Urothelium cell line (cell line): ENCODE measurements at places on chromosomes 12 and 14.

- no peak for DNase-seq
Measured at GRCh38 chr12:104551313-104551931, 94.7 kb downstream of the CHST11 start.

DNA sequence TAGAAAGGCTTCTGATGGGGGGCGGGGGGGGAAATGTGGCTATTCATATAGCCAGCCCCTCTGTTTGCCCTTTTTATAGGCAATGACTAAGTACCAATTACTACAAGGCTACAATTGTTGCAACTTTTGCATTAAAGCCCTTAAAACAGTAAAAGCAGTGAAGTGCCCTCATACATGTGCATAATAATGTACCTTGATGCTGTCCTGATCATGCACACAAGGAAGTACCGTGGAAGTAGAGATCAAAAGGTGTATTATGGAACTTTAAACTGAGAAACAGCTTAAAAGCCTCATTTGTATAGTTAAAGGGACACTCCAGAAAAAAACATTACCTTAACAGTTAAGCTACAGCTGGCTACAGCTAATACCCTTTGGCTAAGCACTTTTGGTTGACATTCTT is 111.8 kb downstream of the PLEKHG7 start:
- no peak for DNase-seq

DNA sequence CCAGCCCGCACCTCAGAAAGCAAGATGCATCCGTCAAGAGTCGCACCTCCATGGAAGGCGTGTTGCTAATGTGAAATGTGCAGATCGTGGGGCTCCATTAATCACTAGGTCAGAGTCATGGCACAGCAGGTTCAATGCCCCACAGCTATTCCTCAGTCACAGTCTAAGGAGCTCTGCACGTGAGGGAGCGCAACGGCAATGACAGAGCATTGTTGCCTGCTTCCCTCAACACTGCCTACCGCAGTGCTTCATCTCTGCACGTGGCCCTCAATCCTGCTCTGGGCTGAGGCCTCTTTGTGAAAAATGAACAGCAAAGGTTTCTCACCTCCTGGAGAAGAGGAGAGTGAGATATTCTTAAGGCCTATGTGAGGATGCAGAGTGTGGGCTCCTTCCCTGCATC is 995.2 kb upstream of the TMEM132C start:
- DNase-seq: no peak

DNA sequence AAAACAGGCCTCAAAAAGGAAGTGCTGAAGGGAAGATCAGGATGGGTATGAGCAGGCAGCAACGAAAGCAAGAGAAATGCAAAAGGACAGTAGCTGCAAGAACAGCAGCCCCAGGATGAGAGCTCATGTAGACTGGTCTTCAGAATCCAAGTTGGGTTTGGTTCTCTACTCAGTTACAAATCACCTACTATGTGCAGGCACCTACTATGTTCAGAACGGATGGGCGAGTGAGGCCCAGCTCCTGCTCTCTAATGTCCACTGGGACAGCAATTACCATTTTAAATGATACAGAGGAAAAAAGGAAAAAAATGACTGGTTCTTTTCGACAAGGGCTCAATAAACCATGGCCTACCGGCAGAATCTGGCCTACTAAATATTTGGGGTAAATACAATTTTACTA is 88.5 kb downstream of the RBM19 start:
- DNase-seq: no peak

- DNase-seq: no peak
Measured at GRCh38 chr14:20782280-20782890, 1.3 kb downstream of the RNASE6 start.

DNA sequence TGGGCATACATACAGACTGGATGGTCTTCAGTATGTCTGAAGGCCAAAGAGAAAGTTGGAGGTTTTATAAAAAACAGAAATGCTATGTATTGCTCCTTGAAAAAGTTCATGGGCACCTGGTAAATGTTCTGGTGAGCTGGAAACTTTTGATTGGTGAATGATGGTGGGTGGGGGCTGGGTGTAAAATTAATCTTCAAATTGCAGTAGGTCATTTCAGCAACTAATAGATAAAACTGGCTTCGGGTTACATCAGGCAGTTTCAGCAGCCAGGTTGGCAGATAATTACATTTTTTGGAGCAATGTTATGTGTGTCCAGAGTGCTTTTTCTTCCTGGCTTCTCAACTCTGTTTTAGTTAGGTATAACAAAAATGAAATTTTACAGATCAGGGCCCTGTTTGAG is 35.3 kb downstream of the SDR9C7 start:
- no peak for DNase-seq

GRCh38 chr12:89691659-89692058 is 17.0 kb downstream of the ATP2B1 start:
- no peak for DNase-seq
